ENCODE measurements at places on chromosomes 1 and 21.

- no peak for DNase-seq
- H3K4me3 ChIP-seq: no peak overlapping the region
- H3K36me3 ChIP-seq: no peaks in the 10 kb centered on the region
- H3K4me1 ChIP-seq: no peaks in the 10 kb centered on the region
- no peak overlapping the region for H3K27ac ChIP-seq
Measured at GRCh38 chr1:232684371-232685105, 54.6 kb upstream of the SIPA1L2 start.

DNA sequence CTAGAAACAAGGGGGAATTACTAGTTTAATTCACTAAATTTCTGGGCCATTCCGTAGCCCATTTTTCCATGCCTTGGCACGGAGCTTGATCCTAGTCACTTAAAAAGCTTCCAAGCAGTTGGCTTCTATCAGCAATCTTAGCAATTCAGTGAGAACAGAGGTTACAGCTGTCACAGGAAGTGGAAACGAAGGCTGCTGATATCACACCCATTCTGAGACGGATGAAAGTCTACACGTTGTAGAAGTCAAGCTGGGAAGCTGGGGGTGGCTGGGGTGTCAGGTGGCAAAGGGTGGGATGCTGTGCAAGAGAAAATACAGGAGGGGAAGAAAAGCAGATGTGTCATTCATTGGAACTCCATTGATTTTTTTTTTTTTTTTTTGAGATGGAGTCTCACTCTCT, 11.8 kb upstream of the STMN1 start:
- peaks cover 22% of the 10 kb centered on the region for H3K4me1 ChIP-seq
- no peak overlapping the region for H3K27ac ChIP-seq
- no peak overlapping the region for H3K4me3 ChIP-seq
- no peak for DNase-seq

GRCh38 chr1:181484821-181485220, 1.5 kb downstream of the CACNA1E start:
- H3K36me3 ChIP-seq: no peaks in the 10 kb centered on the region
- no peak overlapping the region for H3K27ac ChIP-seq
- peaks cover 16% of the 10 kb centered on the region for H3K27me3 ChIP-seq

GRCh38 chr1:68107771-68108170, 57.3 kb upstream of the DIRAS3 start:
- H3K36me3 ChIP-seq: no peaks in the 10 kb centered on the region
- DNase-seq: no peak
- H3K4me1 ChIP-seq: no peaks in the 10 kb centered on the region
- no peak overlapping the region for H3K4me3 ChIP-seq
- peaks cover 6% of the 10 kb centered on the region for H3K27me3 ChIP-seq
- H3K27ac ChIP-seq: no peak overlapping the region

- DNase-seq: no peak
- H3K27ac ChIP-seq: no peak overlapping the region
- no peaks in the 10 kb centered on the region for H3K27me3 ChIP-seq
- H3K4me3 ChIP-seq: no peak overlapping the region
- no peaks in the 10 kb centered on the region for H3K4me1 ChIP-seq
Measured at GRCh38 chr1:65432918-65433317, 12.4 kb downstream of the LEPR start.

- peak overlapping the region; percentile 47 for H3K4me3 ChIP-seq
- no peak for DNase-seq
- no peaks in the 10 kb centered on the region for H3K36me3 ChIP-seq
- H3K27me3 ChIP-seq: no peaks in the 10 kb centered on the region
Measured at GRCh38 chr21:29077651-29078090, 4.2 kb upstream of the CCT8 start.

GRCh38 chr1:167983797-167984420, 47.0 kb upstream of the MPC2 start:
- peaks cover 20% of the 10 kb centered on the region for H3K36me3 ChIP-seq
- H3K4me3 ChIP-seq: no peak overlapping the region
- DNase-seq: no peak
- no peaks in the 10 kb centered on the region for H3K27me3 ChIP-seq

GRCh38 chr1:241593186-241593585, 47.0 kb downstream of the CHML start:
- no peak overlapping the region for H3K4me3 ChIP-seq
- no peaks in the 10 kb centered on the region for H3K4me1 ChIP-seq
- DNase-seq: no peak
- H3K27ac ChIP-seq: no peak overlapping the region
- H3K27me3 ChIP-seq: no peaks in the 10 kb centered on the region
- peaks cover 2% of the 10 kb centered on the region for H3K36me3 ChIP-seq
